ENCODE measurements at places on chromosomes 6 and 20.

DNA sequence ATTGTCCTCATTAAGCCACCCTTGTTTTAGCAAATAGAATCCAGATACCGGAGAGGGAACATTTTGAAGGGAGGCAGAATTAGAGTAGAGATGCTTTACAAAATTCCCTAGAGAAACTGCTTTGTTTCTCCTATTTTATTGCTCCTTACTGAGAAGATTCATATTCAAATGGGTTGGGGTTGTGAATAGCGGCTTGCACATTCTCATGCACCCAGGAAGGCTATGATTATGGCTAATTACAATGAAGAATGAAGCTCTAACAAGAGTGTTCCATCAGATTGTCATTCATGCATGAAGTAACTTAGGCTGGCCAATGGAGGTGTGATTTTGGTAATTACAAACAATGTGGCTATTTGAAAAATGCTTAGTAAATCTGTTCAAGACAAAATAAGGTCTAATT, 129.6 kb downstream of the PACRG start:
- no peak for DNase-seq

GRCh38 chr20:5056801-5057599, 55.7 kb upstream of the SLC23A2 start:
- no peak for DNase-seq

- DNase-seq: no peak
Measured at GRCh38 chr6:75285283-75285639, 669 bp upstream of the TMEM30A start.

- no peak for DNase-seq
Measured at GRCh38 chr6:168157272-168158212, 78.5 kb upstream of the FRMD1 start.

GRCh38 chr6:157271911-157272310, 51.4 kb downstream of the TMEM242 start:
- DNase-seq: no peak

GRCh38 chr20:1202762-1203504, at the start of gene C20orf202:
TSS of gene C20orf202 (plus strand) at chr20:1203454. CDS start at chr20:1203586, 132 bp downstream.
- DNase-seq: no peak

DNA sequence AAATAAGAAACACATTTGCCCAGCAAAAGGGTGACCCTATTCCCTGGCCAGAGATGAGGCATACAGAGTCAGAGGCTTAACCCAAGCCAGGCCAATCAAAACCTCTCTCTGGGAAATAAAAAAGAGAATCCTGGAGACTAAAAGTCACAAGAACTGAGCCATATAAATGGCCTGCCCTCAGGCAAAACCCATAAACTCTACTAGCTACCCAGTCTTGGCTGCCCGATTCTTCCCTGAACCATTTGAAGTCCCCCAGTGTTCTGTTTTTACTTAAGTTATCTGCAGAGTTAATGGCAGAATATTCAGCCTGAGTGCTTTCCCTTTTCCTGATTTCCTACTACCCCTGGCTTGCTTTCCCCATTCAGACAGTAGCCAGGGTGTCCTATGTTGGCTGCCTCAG, 13.9 kb downstream of the KCNK15 start:
- no peak for DNase-seq

- DNase-seq: no peak
Measured at GRCh38 chr6:144268794-144269349, 16.3 kb upstream of the UTRN start.

GRCh38 chr6:116371120-116371917, 572 bp downstream of the DSE start:
- no peak for DNase-seq

GRCh38 chr6:163354761-163355425, 59.6 kb upstream of the QKI start:
- no peak for DNase-seq

DNA sequence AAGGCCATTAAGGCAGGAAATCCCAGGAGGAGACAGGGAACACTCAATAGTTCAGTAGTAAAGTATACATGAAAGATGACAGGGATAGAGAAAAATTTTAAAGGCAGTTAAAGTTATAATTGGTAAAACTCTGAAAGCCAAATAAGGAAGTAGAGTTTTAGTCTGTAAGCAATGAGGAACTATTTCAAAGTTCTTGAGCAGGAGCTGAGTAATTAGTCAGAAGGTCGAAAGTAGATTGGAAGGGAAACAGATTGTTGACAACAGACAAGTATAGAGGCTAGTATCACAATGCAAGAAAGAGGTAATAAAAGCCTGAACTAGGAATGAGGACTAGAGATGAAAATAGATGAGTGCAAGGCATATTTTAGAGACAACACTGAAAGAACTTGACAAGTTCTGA, 150.3 kb downstream of the CDK19 start:
- DNase-seq: no peak

DNA sequence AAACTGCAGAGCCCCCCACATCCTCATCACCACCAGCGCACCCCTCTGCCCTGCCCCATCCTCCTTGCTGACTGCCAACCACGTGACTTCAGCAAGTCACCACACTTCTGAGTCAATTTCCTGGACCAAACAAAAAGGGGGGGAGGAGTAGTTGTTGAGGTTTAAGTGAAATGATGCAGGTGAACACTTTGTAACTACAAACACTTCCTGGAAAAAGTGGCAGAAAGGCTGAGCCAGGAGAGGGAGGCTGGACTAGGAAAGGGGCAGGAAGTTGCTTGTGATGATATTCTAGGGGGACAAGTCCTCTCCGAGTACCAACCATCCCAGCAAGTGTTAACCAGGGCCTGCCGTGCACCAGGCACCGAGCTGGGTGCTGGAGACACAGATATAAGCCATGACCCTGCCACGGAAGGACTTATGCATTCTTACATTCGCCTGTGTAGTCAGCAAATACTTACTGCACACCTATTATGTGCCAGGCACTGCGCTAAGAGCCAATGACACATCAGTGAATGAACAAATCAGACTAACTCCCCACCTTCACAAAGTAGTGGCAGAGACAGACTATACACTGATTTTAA, 67.3 kb downstream of the PREX1 start:
- DNase-seq: no peak

DNA sequence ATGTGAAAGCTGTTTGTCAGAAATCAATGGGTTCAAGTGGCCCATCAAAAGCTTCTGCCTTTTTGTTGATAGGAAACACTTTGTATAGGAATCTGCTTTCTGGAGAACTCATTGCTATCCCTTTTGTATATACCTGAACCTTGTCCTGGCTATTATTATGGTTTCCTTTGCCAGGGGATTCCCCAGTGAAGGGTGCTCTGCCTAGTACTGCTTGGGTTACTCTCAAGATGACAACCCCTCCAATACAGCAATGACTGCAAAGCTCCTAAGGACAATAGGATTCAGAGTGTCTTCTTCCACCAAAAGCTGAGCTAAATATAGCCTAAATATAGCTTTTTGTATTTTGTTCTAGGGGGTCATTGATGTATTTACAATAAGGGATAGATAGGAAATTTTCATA, 54.0 kb upstream of the PTPRK start:
- no peak for DNase-seq

GRCh38 chr6:92109256-92109655, 1310.1 kb downstream of the EPHA7 start:
- DNase-seq: no peak

- DNase-seq: no peak
Measured at GRCh38 chr6:106448000-106448426, 87.5 kb downstream of the CRYBG1 start.

GRCh38 chr6:38522322-38522721, 117.4 kb downstream of the BTBD9 start:
- DNase-seq: no peak

DNA sequence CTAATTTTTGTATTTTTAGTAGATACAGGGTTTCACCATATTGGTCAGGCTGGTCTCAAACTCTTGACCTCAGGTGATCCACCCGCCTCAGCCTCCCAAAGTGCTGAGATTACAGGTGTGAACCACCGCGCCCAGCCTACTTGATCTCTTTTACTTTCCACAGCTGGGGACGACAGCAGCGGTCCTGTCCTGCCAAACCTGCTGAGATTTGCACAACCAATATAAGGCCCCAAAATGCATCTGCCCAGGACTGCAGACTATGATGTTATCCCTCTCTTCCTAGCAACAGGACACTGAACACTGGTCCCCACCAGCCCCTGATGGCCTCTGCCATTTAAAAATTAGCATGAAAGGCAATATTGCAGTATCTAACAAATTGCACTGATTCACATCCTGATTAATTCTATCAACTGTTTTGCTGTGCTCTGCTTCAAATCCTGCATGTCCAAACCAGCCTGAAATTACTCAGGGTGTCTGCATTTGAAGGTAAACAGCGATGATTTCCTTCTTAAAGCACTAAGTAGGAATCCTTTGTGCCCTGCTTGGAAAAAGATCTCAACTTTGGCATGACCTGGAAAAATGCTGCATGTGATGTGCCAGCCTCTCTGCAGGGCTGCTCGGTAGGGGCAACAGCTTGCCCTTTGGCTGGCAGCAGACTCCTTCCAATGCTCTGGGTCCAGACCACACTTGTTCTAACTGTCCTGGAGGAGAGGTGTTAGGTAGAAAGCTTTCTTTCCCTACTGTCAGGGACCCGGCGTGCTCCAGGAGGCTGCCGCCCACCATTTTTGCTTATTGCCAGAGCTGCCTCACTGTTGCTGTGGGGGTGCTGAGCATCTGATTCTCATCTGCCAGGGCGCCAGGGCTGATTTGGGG, 27.4 kb upstream of the PXDC1 start:
- DNase-seq: no peak

GRCh38 chr6:14957355-14958059, 288.4 kb upstream of the JARID2 start:
- DNase-seq: no peak
